ENCODE measurements at places on chromosomes 5 and 9. TPM values are rescaled to one million over a fixed set of nuclear protein-coding genes. Genes with fewer than 3 reads are reported as not detected.
A peak's percentile ranks its signal among the peaks of the same experiment; 100 is the strongest.

GRCh38 chr5:36900283-36900682 is 23.7 kb downstream of the NIPBL start:
- no peak for DNase-seq

DNA sequence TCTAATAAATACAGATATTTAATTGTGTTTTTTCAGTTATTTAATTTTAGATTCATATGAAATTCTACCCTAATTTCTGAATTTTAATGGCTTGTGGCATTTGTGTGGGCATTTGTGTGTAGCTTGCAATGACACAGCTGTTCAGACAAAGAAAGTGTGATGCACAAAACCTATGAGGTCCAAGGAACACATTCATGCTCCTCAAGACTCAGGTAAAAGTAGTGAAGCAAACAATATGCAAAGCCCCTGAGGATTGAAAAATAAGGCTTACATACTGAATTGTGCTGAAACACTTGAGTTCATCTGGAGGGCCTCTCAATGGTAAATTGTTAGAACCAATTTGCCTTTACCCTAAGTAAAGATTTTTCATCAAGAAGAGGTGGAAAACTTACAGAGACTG is 28.1 kb downstream of the IL7R start:
- DNase-seq = no peak

MARCOL gene
- not detected for total RNA-seq

DNA sequence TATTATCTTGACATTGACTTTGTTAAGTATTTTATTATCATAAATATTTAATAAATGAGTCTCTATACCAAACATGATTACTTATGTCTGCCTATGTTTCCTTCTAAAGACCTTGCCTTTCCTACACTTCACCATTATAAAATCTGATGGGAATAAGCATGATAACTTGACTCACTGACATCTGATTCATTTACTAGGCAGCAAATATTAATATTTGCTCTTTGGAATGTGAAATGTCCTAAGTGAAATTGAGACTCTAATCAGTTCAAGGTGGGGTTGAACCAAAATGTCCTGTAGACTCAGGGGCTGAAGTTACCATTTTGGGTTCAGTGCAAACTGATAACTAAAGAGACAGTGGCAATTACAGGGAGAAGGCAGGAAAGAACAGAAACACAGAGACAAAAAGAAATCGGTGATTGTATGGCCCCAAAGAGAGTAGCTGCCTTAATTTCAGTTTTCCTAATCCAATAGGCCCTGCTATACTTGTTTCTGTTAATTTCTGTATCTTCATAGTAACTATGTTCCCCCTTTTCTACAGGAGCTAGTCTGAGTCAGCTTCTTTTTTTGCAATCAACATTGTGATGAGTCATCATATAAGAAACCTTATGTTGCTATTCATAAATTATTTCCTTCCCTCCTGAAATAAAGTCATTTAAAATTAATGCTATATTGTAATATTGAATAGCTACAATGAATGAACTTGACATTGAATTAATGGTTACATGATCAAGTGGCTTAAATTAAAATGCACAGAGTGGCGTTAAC is 296.8 kb downstream of the PDE4D start:
- no peak for DNase-seq

GRCh38 chr9:83466877-83467276 is 71.3 kb downstream of the FRMD3 start:
- DNase-seq = no peak

GRCh38 chr9:137632230-137633161 is 13.7 kb downstream of the EHMT1 start:
- no peak for DNase-seq

GRCh38 chr9:128124873-128125579 is 2.5 kb downstream of the PTGES2 start:
- peak; percentile 60 for DNase-seq

DNA sequence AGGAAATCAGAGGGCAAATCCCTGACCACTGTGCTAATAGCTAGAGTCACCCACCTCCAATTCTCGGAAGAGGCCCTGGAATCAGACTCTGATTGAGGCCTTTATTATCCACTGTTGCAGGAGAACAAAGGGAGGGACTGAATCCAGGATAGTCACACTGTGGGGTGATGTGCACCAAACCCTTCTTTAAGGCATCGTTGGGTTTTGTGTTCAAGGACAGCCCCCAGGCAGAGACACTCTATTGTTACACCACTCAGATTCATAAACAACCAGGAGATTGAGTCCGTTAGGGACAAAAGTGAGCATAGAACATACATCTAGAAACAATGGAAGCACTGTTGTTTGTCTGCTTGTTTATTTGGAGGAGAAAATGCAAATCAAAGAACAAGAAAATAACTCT is 124.6 kb upstream of the TBCA start:
- no peak for DNase-seq

GRCh38 chr9:29213417-29214153 is 1640.3 kb upstream of the C9orf72 start:
- DNase-seq = peak; percentile 43

B4GALT7 gene
- total RNA-seq = 22.3 TPM

PCDHGB1 gene
- total RNA-seq = 23.4 TPM

NSG2 gene
- not detected for total RNA-seq

AGXT2 gene
- not detected for total RNA-seq

- no peak for DNase-seq
Measured at GRCh38 chr9:123834889-123835562, 94.9 kb downstream of the DENND1A start.

MEIKIN gene
- total RNA-seq = not detected

ST8SIA4 gene
- total RNA-seq = 0.73 TPM

DNA sequence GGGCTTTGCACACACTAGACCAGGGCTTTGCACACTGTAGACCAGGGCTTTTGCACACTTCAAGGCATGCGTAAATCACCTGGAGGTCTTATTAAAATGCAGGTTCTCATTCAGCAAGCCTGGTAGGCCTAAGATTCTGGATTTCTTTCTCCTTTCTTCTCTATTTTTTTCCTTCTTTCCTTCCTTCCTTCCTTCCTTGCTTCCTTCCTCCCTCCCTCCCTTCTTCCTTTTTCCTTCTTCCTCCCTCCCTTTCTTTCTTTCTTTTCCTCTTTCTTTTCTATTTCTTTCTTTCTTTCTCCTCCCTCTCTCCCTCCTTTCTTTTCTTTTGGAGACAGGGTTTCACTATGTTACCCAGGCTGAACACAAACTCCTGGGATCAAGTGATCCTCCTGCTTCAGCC is 24.3 kb upstream of the CNOT6 start:
- DNase-seq = no peak

IFNA2 gene
- not detected for total RNA-seq

DNA sequence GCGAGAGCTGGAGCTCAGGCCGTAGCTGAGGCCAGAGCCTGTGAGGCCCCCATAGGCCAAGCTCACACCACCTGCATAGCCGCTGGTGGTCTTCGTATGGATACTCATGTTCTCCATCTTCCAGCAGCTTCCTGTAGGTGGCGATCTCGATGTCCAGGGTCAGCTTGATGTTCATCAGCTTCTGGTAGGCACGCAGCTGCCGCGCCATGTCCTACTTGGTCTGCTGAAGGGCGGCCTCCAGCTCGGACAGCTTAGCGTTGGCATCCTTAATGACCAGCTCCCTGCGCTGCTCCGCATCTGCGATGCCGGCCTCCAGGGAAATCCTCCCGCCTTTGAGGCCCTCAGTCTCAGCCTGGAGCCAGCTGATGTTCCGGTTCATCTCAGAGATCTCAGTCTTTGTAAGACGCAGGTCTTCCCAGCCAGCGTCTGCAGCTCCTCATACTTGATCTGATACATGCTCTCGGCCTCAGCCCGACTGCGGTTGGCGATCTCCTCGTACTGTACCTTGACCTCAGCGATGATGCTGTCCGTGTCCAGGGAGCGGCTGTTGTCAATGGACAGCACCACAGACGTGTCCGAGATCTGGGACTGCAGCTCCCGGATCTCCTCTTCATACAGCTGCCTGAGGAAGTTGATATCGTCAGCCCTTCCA is 172.1 kb downstream of the PPP2R2B start:
- DNase-seq = peak; percentile 8

DNA sequence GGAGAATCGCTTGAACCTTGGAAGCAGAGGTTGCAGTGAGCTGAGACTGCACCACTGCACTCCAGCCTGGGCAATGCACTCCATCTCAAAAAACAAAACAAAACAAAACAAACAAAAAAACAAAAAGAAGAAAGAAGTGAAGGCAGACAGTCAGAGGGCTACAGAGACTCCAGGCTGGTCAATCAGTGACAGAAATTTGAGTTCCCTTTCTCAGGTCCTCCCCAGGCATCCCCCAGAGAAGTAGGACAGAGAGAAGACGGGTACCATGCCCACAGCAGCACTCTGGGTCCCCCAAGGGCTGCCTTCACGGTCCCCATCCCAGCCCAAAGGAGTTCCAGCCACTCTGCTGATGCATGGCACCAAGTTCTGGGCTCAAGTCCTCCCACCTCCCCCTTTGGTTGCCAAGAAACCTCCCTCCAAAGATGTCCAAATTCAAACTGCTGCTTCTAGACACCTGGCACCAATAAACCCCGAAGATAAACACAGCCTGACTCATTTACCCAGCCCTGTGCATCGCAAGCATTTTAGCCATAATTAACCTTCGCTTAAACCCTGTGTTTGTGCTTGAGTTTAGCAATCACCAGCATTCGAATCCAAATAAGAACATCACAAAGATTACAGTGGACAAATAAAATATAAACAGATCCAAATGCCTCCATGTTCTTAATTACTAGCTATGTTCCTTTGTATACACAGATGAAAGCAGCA is 24.0 kb downstream of the SEMA4D start:
- no peak for DNase-seq

DNA sequence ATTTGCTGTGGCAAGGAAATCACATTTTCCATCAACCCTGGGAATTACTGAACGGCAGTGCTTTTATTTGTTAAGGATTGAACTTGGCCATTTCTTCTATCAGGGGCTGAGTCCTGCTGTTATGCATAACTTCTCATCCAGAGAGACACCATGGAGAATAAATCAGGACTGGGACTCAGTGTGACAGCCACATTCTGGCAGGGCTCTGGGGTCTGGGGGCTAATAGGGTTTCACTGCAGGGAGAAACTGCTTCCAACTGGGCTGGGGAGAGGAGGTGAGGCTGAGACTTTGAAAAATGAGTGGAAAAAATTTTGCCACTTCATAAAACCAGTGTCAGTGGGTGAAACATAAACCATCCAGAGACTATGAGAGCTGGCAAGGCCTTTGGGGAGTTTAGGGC is 95.7 kb upstream of the ALDH1B1 start:
- DNase-seq = no peak

- DNase-seq = peak; percentile 24
Measured at GRCh38 chr9:121055642-121056143, 5.6 kb upstream of the C5 start.

Measured in SJCRH30 (cell line).